Stimulated activated CD4-positive, alpha-beta T cell treated with anti-CD3 and anti-CD28 coated beads, Interleukin-1b, Interleukin-23, amount 100 ng/mL, for 1 hour (primary cell): ENCODE measurements at places on chromosomes 5 and 9.
A peak's percentile ranks its signal among the peaks of the same experiment; 100 is the strongest.

DNA sequence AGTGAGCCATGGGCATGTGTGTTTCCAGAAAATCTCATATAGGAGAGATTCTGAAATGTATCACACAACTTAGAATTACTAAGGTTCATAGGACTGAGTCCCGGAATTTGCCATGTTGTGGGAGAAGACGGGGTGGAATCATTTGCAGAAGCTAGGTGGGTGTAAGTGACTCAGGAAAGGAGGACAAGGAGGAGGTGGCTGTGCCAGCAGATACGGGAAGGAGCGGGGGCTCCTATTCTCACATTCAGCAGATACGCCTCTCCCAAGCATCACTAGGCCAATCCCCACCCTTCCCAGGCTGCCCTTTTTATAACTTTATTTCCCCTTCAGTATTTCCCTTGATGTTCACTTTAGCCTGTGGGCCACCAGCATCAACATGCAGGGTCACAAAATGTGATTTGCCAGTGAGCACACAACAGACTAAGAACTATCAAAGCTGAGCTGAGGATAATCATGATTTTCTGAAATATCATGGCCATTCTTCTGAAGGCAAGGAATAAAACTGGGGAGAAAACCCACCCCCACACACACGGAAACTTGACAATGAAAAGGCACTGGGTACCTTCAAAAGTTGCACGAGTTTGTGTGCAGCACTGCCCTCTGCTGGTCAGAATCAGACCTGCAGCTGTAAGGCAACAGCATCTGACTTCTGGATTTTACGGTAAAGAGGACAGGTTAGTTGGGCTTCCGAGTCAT is 133.2 kb downstream of the MTX3 start:
- DNase-seq = peak; percentile 81

DNA sequence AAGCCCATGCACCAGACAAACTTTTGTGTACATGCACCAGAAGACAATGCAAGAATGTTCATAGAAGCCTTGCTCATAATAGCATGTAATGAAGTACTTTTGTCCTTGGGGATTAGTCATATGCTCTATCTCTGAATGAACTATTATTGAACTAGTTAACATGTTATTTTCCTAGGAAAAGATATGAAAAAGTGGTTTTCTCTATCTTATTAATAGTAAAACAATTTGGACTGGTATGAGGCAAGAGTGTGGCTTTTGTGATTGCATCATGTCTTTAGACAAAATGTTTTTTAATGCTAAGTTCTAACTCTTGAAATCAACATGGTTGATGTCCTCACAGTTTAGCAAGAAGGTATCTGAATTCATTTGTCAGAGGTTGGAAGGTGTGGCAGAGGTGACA is 55.7 kb upstream of the SPDL1 start:
- DNase-seq = no peak

- DNase-seq = no peak
Observed at GRCh38 chr5:34675857-34676256, 19.7 kb downstream of the RAI14 start.

- no peak for DNase-seq
Observed at GRCh38 chr9:106878081-106878837, 15.3 kb downstream of the ZNF462 start.

GRCh38 chr5:132180134-132180745 is 47.4 kb downstream of the P4HA2 start:
- DNase-seq = no peak

DNA sequence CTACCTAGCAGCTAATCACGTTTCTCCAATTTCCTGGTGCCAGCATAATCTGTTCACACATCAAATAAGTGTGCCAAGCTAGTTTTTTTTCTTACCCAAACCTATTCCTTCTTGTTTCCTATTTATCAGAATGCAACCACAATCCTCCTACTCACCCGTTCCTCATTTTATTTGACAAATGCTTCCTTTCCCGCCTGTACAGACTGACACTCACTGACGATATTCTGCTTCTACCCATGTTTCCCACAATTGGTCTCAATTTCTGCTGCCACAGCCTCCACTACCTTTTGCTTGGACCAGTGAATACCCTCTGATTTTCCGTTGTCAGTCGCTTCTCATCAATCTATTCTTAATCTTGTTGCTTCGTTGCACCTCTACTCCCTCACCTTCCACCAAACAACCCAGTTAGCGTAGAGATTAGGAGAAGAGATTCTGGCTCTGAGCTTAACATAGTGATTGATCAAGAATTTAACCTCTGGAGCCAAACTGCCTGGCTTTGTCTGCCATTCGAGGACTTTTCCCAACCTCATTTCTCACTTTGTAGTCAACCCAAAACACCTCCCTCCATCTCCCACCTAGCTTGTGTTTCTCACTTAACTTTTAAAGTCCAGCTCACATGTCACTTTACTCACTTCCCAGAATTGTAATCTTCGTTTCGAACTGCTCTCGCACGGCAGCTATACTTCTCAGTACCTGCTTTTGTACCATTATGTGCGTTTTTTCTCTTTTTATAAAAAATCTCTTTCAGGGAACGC is 729 bp upstream of the TMEM38B start:
- no peak for DNase-seq

GRCh38 chr9:131277287-131277909 is 1.1 kb upstream of the FAM78A start:
- no peak for DNase-seq

- DNase-seq = no peak
Observed at GRCh38 chr9:122229485-122229837, 704 bp upstream of the LHX6 start.

DNA sequence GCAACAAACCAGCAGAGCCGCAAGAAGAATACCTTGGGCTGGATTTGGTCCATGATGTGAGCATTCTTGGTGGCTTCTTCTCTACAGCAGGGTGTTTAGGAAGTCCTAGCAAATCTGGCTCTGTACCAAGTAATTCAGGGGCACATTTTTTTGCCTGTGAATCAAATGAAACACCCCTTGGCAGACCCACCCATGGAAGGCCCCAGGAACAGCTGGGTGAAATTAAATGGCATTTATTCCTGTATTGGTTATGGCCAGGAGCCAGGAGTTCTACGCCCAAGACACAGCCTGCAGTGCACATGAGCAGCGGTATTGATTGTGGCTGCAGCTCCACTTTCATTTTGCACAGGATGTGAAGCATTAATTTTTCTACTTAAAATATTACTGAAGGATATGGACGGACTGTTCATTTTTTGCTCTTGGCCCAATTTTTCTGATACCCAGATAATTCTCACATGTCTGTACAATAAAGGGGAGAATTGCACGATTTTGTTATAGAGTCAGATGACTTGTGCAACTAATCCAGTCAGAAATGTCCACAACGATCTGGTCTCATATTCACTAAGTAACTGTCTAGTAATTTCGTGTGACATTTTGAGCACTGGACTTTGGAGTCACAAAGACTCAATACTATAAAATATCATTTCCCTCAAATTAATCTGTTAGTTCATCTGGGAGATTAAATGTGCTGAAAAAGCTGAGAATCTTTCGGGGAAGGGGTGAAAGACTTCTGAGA is 120.7 kb upstream of the APC start:
- DNase-seq = no peak

- DNase-seq = no peak
Observed at GRCh38 chr9:37038302-37038942, 4.4 kb upstream of the PAX5 start.
